Activated naive CD8-positive, alpha-beta T cell treated with anti-CD3 and anti-CD28 coated beads, Interleukin-2, amount 50 U/mL, for 24 hours (primary cell): ENCODE measurements at places on chromosomes 13 and 19.
A peak's percentile ranks its signal among the peaks of the same experiment; 100 is the strongest.

DNA sequence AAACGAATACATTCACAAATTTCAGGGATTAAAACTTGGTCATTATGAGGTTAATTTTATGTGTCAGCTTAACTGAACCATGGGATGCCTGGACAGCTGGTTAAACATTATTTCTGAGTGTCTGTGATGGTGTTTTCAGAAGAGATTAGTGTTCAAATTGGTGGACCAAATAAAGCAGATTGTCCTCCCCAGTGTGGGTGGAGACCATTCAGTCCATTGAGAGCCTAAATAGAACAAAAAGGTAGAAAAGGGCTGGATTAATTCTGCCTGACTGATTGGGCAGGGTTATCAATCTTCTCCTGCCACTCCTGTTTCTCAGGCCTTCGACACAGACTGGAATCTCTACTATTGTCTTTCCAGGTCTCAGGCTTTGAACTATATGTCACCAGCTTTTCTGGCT lies 203.8 kb upstream of the SLITRK6 start:
- DNase-seq = no peak

DNA sequence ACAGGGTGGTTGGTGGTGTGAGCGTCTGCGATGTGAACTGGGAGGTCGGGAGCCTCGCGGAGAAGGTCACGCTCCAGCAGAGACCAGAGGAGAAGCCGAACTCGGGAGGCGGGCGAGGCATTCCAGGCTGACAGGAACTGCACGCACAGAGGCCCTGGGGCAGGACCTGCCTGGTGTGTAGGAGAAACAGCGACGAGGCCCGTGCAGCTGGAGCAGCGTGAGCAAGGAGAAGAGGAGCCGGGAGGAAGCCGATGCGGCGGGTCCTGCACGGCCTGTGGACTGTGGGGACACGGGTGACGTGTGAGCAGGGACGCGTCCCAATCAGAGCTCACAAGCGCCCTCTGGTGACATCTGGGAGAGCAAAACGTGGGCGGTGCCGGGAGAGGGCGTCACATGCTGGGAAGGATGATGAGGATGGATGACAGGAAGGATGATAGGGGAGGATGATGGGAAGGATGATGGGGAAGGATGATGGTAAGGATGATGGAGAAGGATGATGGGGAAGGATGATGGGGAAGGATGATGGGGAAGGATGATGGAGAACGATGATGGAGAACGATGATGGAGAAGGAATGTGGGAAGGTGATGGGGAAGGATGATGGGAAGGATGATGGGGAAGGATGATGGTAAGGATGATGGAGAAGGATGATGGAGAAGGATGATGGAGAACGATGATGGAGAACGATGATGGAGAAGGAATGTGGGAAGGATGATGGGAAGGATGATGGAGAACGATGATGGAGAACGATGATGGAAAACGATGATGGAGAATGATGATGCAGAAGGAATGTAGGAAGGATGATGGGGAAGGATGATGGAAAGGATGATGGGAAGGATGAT lies 16.1 kb upstream of the MADCAM1 start:
- DNase-seq = peak; percentile 60

- DNase-seq = no peak
Observed at GRCh38 chr19:9941671-9942070, 5.4 kb upstream of the OLFM2 start.

DNA sequence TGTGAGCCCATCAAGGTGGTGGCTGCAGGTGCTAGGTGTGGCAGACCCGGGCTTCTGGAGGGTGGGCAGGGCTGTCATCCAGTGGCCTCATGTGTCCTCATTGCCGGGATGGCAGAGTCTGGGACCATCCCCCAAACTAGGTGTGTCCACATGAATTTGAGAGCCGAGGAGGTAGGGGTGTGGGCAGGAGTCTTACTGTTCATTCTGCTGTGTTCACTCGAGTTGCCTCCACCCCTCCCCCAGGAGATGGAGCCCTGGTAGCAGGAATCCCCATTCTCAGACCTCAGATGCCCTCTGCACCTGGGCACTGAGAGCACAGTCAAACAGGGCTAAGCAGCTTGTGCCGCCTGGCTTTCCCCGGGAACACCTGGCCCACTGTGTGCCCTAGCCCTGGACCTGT lies 22.4 kb downstream of the NAXD start:
- no peak for DNase-seq

GRCh38 chr19:6352381-6353165 lies 8.8 kb upstream of the CLPP start:
- DNase-seq = no peak

DNA sequence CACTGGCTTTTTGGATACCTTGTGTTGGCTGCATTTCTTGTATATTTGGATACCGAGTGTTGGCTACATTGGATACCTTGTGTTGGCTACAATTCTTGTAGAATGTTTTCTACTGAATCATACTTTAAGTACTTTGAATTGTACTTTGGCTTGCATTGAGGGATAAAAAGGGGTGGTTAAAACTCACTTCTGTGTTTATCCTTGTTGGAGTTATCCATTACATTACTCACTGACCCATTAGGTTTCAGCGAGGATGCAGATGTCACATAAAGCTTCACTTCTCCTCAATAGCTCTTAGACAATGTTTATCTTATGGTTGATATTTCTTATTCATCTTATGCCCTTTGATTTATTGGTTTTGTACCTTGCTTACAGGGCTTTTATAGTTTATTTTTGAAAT lies 43.1 kb downstream of the PDS5B start:
- no peak for DNase-seq

GRCh38 chr13:60152904-60153303 lies 10.8 kb downstream of the DIAPH3 start:
- DNase-seq = no peak

DNA sequence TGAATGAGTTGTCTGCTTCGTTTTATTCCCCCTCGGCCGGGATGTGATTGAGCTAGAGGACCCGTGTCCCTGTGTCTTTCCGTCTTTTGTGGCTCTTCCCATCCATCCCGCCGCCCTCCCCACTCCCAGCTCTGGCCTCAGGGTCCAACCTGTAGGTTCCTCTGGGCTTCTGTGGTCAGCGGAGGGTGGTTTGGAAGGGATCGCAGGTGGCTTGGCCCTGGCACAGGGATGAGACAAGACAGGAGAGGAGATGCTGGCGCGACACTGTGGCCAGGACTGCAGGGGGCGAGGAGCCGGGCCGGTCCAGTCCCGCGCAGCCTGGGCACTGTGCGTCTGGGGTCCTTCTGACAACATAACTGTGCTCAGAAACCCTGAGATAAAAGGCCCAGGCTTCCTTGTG lies 2.0 kb downstream of the EVI5L start:
- no peak for DNase-seq
